A673 (cell line): ENCODE measurements at places on chromosomes 7 and 10.

- DNase-seq: no peak
Measured at GRCh38 chr7:33788531-33788930, 116.8 kb upstream of the BMPER start.

GRCh38 chr7:105724688-105725087 is 143.4 kb upstream of the EFCAB10 start:
- DNase-seq: no peak

DNA sequence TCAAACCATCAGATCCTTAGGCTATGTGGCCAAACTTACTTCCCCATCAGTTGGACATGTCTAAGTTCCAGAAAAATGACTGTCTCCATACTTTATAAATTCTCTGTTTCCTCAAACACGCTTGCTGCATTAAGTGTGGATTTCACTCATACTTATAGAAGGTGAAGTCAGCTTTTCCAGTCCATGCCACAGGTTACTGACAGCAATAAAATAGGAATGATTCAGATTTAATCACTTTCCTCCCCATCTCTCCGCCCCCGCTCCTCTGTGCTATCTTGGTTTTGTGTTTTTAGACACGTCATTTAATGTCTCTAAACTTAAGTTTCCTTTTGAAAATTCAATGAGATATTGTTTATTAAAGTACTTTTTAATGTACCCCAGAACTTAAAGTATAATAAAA is 1098.0 kb upstream of the C7orf33 start:
- DNase-seq: no peak

- no peak for DNase-seq
Measured at GRCh38 chr7:2490181-2490651, 14.0 kb upstream of the GRIFIN start.

- DNase-seq: no peak
Measured at GRCh38 chr7:74009719-74010118, 18.3 kb upstream of the ELN start.

DNA sequence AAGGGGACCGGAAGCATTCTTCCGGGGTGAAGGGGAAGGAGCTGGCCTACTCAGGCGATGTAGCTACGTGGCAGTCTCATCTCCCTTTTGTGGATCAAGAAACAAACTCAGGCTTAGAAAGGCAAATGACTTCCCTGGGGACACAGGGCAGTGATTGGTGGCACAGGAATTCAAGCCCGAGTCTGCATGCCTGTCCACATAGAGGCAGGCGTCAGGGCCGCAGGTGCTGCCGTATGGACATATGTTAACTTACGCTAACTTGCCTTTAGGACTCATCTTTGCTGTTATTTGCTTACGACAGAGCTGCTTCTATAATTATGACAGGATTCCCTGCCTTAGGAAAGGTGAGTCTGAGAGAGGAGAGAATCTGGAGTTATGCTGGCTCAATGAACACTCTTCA is 42.3 kb upstream of the KLF6 start:
- no peak for DNase-seq

DNA sequence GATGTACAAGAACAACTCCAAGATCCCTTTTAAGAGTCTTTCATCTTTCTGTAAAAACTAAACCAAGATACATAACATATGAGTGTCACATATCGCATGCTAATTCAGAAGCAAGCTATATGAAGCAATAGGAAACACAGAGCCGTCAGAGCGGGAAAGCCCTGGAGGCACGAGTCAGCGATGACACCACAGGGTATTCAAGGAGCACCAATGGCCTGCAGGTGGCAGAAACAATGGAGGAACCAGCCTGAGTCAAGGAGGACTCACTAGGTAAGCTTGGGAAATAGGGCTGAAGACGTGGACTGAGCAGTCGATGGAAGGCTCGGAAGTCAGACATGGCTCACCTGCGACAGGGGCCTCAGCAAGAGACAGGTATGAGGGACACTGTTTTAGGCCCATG is 214.4 kb downstream of the FAM107B start:
- peak; percentile 77 for DNase-seq

DNA sequence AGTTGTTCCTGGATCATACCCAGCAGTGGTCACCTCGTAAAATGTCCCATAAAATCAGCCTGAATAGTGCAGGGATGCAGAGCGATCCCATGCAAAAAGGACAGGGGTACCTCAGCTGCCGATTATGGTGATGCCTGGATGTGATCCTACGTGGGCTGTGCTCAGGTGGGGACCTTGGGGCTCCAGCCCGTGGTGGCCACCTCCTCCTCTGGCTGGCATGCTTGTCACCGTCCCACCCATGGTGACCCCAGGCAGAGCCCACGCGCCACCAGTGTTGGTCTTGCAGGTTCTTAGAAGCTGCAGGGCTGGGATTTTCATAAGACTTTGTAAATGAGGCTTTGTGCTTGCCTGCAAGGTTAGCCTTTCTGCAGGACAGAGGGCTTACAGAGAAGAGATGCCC is 97.2 kb downstream of the GLRX3 start:
- DNase-seq: no peak

DNA sequence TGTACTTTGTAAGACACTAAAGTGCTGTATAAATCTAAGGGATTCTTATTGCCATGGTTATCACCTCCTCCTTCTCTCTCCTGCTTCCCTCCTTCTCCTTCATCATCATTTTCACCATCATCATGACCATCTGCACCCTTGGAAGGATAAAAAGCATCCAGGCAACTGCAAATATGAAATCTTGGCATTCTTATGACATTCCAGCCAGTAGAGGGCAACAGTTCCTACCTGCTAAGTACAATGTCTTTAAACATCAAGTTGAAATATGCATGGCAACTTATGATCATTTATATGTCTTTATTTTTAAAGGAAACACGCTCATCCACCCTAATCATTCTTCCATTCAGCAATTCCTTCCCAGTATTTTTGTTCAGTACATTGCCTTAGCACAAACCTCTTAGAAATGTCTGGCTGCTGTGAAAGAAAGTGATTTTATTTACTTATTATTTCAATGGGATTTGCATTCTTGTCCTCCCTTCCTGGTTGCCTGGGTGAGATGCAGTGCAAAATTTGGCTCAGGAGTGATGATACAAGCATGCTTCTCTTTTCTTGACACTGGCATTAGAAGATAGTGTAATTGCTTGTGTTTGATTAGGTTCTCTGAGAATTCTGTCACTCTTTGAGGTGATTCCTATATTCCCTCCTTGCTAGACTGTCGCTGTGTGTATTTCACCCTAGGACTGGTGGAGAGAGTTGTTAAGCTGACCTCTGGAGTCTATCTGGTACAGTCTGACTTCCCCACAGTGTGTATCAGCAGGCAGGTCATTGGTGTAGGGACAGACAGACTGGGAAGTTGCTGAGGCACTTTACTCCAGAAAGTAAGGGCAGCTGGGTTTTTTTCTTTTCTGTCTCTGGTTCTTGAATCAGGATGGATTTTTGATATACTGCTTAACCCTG is 188.5 kb upstream of the BMPER start:
- DNase-seq: peak; percentile 61

DNA sequence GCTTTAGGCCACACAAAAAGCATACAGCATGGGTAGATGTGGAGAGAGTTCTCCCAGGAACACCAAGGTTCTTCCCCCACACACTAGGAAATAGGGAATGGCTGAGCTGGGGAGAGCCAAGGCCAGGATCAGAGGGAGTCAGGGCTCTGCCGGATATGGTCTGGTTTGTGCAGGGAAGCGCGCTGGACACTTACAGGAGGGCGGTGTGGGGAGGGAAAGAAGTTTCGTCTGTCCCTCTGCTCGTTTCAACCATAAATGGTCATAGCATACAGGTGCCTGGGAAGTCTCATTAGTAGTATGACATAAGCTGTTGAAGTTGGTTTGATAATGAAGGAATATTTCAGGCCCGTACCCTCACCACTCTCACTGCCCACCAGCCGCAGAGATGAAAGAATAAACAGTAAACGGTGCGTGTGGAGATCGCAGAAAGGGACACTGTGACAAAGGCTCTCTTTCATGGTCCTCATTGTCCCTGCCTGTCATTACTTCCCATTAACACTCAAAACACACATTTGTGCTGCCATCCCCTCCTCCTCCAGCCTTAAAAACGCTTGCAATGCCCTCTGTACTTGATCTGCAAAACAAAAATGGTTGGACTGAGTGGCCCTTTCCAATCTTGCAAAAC is 207.2 kb downstream of the CELF2 start:
- DNase-seq: no peak

DNA sequence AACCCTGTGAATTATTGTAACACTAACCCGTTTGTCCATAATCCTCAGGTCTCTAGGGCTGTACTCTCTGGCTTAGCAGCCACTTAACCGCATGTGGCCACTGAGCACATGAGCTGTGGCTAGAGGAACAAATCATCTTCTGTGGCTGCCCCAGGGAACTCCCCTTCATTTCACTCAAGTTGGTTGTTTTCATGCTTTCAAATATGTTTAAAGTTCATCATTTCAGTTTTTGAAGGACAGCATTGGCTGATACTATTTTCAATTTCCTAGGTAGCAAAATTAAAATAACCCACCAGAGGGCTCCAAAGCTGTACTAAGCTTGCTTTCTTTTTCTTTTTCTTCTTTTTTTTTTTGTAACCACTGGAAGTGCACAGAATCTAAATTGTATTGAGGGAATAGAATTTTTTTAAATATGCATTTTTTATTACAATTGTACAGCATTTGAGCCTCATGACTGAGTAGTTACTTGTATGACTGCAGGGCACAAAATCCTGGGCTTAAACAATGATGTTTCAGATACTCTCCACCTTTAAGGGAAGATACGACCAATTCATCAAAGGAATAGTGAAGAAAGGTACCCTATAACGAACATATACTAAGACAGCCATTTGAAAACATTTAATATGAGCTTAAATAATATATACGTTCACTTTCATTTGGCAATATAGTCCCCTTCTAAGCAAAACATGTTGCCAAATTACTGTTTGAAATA is 38.6 kb downstream of the MRC1 start:
- peak; percentile 59 for DNase-seq

DNA sequence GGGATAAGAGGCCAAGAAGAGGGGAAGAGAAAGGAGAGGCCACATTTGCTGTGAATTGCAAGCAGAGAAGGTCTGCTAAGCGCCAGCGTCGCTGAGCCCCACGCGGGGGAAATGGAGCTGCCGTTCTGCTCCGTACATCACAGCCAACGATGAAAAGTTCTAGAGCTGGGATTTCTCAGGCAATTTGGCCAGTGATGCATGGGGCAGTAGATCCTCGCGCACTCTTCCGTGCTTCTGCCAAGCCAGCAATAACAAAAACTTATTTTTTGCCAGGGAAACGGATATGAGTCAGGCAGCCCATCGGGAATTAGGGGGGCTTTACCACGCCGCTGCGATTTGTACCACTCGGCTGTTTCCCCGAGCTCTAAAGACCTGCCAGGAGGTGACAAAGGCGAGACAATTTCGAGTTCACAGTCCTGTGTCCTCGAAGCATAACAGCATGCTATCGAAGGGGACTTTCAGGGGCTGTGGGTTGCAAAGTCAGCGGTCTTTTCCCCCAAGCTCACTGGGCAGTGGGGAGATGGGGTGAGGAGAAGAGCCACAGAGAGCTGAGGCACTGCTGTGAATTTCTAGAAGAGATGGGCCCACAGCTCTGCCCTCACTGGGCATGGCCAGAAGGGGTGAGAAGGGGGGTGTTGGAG is 30.0 kb upstream of the SLF2 start:
- peak; percentile 40 for DNase-seq

DNA sequence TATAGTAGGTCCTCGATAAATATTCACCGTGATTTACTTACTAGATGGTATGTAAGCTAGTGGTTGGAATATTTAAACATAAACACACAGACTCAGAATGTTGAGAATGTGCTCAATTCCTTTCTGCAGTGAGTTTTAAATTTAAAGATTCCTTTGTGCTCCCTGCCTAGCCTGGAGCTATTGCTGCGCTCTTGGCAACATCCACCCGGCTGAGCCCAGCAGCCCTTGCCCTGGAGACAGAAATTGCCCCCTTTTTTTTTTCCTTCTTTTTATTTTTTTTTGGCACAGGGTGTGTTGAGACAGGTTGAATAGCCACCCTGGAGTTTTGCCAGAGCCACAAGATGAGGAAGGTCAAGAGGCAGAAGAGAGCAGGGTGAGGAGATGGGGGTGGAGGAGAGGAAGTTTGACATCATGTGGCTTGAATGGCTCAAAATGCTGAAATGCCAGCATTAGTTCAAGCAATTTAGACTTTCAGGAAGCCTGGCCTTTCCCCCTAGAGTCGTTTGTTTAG is 180.8 kb downstream of the PRKCQ start:
- DNase-seq: no peak

DNA sequence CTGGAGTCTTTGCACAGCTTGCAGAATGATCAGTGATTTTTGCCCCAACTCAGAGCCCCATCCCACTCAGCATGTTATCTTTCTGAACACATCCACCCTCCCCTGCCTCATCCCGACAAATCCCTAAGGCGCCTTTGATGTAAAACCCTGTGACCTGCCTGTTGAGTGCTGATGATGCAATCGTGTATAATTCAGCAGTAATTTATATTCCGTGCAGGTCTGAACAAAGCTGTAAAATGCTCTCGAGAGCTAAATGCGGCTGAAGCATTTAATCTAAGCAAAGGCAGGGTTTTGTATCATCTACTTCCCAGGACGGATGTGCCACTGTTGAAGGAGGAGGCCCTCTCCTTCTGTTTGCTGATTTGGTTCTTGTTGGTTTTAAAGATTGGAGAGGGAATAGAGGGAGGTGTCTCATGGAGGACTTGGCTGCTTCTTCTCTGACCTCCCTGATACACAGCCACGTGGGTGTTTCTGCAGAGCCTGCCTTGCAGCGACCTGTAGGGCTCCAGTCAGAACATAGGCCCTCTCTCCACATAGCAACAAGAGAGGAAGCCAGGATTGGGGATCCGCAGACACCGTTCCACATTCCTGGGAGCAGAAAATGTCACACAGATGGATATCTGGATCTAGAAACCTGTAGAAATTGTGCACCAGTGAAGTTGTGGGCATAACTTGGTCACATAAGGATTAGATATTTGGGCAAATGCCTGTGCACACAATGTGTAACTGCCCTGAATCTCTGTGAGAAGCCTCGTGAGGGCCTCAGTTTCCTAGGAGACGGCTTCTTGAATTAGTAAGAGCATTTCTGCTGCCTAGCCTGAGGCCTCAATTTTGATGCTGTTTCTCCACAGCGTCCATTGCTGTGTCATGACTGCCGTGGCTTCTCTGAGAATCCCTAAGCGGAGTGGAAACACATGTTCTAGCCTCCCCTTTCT is 90.2 kb upstream of the AGK start:
- DNase-seq: peak; percentile 23

DNA sequence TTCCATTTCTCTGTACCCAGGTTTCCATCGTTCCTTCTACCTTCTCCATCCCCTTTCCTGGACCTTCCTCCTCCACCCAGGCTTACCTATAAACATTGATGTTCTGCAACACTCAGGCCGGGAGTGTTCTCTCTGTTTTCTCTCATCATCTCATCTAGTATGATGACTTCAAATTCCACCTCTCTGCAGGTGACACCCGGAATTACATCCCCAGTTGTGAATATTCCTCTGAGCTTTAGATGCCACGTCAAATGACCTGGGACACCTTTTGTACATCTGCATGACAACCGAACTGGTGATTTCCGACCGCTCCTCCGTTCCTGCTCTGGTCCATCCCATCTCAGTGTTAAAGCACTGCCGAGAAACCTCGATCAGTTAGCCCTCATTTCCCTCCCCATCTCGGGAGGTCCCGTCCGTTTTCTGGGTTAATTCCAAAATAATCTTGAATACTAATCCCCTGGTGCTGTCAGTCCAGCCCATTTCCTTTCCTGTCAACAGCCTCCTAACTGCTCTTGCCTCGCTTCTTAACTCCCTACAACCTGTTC is 76.7 kb upstream of the SAMD8 start:
- no peak for DNase-seq

- DNase-seq: no peak
Measured at GRCh38 chr10:132102071-132102716, 36.4 kb downstream of the JAKMIP3 start.
